ENCODE measurements at places on chromosomes 1 and 21.

DNA sequence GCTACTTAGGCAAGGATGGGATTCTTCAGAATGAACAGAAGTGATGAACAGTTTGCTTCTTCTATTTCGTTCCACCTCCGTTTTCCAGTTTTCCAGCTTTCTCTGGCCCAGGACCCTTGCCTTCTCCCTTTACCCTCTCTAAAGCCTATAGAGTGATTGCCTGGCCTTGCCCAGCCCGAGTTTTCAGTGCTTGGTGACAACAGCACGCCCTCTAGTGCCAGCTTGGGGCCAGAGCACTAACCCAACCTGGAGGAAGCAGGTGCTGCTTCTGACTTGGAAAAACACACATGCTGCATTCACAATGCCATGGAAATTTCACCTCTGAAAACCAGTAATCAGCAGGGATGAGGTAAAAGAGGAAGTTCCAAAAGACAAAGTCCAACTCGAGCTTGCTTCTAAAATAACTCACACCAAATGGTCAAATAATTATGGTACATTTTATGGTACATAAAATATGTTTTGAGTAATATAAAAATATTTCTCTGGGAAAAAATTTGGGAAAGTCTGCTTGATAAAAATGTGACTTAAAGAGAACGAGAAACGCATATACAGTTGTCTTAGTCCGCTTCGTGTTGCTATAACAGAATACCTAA is 26.1 kb downstream of the UBE2T start:
- peak; percentile 81 for DNase-seq

- DNase-seq, result no peak
Observed at GRCh38 chr1:214707306-214708087, 104.5 kb downstream of the CENPF start.

DNA sequence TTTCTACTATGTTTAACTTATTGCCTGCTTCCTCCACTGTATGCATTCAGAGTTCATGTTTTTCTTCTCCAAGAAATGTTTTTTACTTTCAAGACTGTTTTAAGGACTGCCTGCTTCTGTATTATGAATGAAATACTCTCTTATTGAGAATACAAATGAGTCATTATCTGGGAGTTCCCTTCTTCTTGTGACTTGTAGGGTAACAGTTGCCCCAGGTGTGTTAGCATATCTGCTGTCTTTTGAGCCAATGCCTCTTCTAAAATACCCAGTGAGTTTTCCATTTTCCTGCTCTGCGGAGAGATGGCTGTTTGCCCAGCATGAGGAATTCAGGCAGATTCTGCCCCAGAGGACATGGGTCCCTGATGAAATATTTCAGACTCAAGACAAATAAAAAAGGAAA is 34.1 kb upstream of the ST6GALNAC5 start:
- no peak for DNase-seq

GRCh38 chr1:15543589-15544568 is 17.2 kb downstream of the DNAJC16 start:
- no peak for DNase-seq

- no peak for DNase-seq
Observed at GRCh38 chr1:225700164-225700821, 47.4 kb upstream of the ENAH start.

DNA sequence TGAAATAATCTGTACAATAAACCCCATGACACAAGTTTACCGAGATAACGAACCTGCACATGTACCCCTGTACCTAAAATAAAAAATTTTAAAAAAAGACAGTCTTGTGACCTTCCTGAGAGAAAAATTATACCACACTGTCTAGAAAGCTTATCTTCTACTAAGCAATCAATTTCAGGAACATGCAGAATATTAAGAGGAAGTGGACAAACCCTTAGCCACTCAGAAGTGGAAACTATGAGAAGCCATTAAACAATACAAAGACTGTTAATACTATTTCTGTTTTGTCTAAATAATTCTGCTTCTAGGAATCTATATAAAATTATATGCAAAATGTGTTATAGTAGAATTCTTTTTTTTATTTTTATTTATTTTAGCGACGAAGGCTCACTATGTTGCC is 93.9 kb downstream of the ADAMTS1 start:
- DNase-seq, result no peak

- DNase-seq, result no peak
Observed at GRCh38 chr21:33971492-33972013, 55.9 kb upstream of the ATP5PO start.

DNA sequence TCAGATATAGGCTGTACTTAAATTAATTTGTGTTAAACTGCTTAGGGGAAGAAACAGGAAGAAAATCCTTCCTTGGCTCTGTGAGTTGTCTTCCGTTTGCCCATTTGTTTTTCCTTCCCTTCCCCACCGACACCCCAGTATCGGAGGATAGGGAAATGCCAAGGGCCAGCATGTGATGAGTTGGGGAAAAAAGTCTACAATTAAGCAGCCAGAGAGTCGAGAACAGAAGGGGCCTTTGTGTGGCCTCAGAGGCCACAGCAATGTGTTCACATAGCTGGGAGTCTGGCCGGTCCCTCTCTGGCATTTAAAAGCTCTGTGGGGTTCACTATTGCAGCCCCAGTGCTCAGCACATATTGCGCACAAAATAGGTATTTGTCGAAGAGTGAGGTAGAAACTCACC is 489.3 kb downstream of the MATN1 start:
- DNase-seq, result no peak

DNA sequence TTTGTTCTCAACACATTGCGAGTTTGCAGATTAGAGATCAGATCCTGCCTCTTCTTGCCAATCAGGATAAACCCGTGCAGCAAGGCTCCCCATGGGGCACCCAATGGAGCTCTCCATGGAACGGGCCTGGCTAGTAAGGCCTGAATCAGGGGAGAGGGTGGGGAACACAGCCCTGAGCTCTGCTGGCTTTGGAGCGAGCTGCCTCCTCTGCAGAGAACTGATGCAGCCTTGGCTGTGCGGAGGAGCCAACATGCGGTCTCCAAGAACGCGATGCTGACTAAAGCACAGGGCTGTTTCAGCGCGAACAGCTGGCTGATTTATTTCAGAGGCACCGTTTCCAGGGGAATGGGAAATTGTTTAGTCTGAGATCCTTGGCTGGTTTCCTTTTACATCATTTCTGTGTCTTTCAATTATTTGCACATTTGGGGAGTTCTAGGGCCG is 139.7 kb downstream of the TSEN15 start:
- DNase-seq, result no peak

GRCh38 chr1:31781138-31781755 is 17.1 kb upstream of the ADGRB2 start:
- DNase-seq, result no peak

DNA sequence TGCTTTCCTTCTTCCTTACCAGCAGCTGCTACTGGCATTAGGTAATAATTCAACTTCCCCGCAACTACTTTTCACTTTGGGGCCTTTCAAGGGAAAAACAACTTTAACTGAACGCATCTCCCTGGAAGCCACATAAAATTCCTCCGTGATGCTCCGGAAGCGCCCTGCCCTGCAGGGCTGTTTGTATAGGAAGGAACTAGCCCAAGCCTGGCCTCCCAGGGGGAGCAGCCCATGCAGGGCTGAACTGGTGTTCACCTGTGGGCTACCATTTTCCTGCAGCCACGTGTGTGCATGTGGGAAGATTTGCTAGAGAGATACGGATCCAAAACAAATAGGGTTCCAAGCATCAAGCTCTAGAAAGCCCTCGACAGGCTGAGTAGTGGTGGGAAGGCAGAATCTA is 14.4 kb downstream of the CLDN14 start:
- no peak for DNase-seq

DNA sequence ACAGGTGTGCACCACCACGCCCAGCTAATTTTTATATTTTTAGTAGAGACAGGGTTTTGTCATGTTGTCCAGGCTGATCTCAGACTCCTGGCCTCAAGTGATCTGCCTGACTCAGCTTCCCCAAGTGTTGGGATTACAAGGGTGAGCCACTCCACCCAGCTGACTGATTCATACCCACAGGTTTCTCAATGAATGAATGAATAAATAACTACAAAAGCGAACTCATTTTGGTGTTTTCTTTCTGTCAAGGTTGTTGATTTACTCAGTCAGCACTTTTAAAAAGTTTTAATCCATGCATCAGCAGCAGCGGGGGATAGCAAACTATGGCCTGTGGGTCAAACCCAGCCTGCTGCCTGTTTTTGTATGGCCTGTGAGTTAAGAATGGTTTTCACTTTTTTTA is 217.5 kb downstream of the FAF1 start:
- no peak for DNase-seq

GRCh38 chr1:48777219-48777895 is 666 bp upstream of the BEND5 start:
- no peak for DNase-seq

DNA sequence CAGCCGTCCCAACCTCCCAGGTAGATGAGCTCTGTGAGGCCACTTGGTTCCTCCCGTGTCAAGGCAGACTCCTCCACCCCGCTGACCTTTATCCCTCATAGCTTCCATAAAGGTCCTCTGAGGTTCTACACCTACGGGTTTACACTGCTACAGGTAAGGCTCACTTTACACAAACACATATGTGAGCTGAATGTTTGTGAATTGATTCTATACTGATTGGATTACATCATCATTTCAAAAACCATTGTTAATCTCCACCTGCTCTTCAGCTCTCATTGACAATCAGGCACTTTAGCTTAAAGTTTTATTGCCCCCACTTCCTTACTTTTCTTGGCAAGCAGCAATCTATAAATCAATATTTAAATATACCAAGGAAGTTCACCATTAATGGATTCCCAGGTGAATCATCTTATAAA is 12.8 kb upstream of the RGS16 start:
- DNase-seq, result no peak

- DNase-seq, result no peak
Observed at GRCh38 chr1:227913396-227913763, 34.4 kb downstream of the WNT9A start.

Measured in cerebellum (tissue), 4 donors.